Stimulated activated CD8-positive, alpha-beta memory T cell treated with anti-CD3 and anti-CD28 coated beads, Interleukin-4, amount 100 ng/mL, for 24 hours (primary cell): ENCODE measurements at places on chromosomes 2 and 18.
A peak's percentile ranks its signal among the peaks of the same experiment; 100 is the strongest.

- DNase-seq, result no peak
Observed at GRCh38 chr18:13564579-13564978, 161.8 kb downstream of the FAM210A start.

GRCh38 chr18:25136416-25137196, 215.4 kb downstream of the ZNF521 start:
- DNase-seq, result no peak

GRCh38 chr2:68756178-68756577, 21.6 kb downstream of the ARHGAP25 start:
- DNase-seq, result no peak

GRCh38 chr2:104430359-104430740, 423.6 kb upstream of the POU3F3 start:
- DNase-seq, result no peak

- DNase-seq, result no peak
Observed at GRCh38 chr2:72062336-72062735, 85.3 kb downstream of the CYP26B1 start.

- DNase-seq, result no peak
Observed at GRCh38 chr2:112140205-112140802, 2.1 kb downstream of the FBLN7 start.

GRCh38 chr2:75799859-75800258, 89.1 kb upstream of the GCFC2 start:
- DNase-seq, result no peak

DNA sequence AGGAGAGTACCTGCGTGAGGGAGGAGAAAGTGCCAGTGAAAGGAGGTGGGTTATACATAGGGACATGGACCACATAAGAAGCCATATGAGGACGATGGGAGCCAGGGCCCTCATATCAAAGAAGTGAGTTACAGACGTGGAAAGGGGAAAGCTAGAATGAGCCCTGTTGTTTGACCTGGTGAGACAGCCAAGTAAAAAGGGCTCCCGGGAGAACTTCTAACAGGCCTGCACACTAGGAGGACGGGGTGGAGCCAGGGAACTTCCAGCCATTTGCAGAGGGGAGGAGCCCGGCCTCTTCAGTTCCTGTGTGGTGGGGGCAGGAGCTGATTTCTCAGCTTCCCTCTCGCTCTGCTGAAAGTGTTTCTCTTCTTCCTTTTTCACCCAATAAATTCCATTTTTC, 84.1 kb upstream of the SLC66A3 start:
- DNase-seq, result no peak

DNA sequence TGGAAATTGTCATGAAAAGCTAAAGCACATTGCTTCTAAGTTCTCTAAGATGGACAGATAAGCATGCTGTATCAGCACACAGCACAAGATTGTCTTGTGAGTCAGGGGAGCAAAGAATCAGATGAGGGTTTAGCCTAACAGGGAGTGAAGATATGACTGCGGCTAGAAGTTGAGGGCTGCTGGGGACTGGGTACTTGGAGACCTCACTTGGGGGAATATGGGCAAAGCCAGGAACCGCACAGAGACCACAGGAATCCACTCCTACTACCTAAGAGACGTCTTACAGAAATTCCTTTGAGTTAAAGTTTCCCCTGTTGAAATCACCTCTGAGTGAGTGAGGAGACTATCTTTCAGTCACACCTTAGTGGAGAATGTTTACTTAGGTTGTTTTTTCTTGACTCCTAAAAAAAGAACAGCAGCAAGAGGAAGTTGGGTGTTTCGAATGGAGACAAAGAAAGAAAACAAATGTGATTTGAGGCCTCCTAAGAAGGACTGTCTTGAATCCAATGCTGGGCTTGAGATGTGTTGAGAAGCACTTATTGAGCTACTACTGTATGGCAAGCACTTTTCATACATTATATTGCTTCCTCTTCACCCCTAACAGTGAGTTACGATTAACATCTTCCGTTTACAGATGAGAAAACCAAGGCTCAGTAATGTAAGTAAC, 100.7 kb downstream of the ANKRD44 start:
- no peak for DNase-seq

DNA sequence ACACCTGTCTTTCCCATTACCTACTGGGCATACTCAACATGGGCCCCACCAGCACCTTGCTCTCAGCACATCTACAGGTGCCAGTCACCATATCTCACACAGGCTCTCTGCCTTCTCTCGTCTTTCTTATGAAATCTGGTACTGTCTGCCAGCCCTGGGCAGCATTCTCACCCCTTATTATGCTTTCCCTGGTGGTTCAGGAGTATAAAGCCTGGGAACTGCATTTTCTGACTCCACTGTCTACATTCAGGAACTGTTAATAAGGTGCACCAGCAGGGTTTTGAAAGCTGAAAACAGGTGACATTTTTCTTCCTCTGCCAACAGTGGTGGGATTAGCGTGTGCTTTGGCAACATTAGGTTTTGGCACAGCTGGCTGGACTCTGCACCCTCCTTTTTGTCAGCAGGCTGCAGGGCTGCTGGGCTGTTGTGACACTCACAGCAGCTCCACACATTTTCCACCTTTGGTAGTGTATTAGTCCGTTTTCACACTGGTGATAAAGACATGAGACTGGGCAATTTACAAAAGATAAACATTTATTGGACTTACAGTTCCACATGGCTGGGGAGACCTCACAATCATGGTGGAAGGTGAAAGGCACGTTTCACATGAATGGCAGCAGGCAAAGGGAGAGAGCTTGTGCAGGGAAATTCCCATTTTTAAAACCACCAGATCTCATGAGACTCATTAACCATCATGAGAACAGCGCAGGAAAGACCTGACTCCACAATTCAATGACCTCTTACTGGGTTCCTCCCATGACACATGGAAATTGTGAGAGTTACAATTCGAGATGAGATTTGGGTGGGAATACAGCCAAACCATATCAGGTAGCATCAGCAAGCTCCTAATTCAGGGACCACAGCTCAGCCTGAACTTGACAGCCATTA, 343.1 kb upstream of the LYPD1 start:
- no peak for DNase-seq

DNA sequence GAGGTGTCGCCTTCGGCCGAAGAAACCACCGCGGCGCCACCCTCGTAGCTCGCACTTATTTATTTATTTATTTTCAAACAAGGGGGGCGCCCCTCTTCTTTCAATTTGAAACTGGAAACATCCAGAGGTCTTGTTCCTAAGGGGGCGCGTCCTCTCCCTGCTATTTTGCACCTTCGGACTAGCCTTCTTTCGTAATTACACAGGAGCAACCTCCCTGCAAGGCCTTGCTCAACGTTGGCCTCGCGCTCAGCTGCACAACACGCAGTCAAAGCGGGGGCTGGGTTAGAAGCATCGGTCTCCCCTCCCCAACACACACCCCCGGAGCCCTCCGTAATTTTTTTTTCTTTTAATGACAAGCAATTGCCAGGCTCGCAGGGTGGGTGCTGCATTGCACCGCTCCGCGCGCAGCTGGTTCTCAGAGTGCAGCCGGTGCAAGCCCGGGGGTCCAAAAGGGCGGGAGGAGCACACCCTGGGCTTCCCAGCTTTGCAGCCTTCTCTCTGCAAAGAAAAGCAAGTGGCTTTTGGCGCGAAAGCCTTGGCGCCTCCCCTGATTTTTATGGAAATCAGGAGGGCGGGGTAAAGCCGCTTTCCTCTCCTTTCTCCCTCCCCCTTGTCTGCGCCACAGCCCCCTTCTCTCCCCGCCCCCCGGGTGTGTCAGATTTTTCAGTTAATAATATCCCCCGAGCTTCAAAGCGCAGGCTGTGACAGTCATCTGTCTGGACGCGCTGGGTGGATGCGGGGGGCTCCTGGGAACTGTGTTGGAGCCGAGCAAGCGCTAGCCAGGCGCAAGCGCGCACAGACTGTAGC, at the start of gene MYCN:
TSS of gene MYCN (plus strand) at position 697 of the 807 bp plus-strand sequence. CDS start 1,515 bp downstream, outside the sequence.
- peak; percentile 14 for DNase-seq

DNA sequence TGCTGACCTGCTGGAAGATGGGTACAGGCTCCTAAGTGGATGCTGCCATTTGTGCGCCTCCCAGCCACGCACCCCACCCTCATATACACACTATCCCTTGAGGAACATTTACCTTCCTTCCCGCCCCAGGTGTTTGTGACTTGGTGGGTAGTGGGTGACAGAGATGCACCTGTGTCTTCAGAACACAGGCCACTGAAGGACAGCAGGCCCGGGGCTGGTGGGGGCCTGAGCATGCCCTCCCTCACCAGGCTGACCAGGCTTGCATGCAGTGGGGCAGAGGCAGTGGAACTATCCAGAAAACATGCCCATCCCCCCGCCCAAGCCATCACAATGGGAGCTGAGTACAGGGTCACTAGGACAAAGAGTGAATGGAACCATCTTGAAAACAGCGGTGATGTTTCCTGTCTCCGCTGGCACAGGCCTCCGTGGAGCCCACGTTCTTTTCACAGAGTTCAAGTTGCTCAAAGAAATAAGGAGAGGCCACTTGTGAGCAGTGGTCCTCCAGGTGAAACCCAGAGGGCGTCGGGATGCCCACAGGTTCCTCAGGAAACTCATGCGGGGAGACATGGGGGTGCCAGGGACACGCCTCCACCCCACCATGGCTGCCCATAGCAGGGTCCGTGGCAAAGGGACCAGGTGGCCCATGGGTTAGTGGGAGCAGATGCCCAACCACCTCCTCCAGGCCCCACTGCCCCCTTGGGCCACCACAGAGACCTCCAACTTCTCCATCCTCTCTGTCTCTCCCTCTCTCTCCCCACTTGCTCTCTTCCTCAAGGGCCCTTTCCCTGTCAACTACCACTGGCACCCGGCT, 90.9 kb downstream of the MALT1 start:
- no peak for DNase-seq

DNA sequence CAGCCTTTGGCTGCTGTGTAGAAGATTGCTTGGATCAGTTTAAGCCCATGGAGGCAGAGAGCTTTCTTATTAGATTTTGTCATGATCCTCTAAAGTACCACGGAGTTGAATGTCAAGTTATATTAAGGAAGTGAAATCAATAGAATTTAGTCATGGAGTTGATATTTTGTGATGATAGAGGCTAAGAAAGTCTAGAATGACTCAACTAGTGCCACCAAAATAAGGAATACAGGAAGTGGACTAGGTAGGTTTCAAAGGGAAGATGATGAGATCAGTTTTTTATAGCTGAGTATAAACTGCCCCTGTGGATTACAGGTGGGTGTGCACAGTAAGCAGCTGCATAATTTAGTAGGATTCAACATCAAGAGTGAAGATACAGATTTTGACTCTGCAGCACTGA, 25.2 kb downstream of the FBXO36 start:
- DNase-seq, result no peak

GRCh38 chr2:233047667-233048066, 12.5 kb upstream of the INPP5D start:
- DNase-seq, result no peak

DNA sequence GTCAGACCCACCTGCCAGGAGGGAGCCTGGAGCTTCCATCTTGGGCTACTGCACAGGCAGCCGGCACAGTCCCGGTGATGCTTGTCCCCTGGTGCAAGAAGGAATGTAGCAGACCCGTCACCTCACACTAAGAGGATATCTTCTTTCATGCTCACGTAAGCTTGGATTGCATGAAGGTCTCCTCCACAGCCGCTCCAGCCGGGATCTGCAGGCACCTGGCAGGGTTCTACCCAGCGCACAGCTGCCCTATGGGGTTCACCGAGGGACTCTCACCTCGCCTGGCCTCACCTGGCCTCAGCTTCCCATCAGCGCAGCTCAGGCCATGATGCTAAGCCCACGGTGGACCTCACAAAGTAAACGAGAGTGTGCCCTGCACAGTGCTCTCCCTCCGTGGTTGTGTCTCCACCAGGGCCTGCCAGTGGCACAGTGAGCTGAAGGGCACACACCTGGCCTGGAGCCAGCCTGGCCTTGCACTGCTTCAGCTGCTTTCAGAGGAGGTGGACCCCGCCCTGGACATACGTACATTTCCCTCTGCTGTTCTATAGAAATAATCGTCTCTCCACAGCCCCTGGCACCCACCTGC, 239.1 kb downstream of the SEPTIN10 start:
- DNase-seq, result no peak

- no peak for DNase-seq
Observed at GRCh38 chr2:182854375-182855105, 11.9 kb downstream of the FRZB start.

DNA sequence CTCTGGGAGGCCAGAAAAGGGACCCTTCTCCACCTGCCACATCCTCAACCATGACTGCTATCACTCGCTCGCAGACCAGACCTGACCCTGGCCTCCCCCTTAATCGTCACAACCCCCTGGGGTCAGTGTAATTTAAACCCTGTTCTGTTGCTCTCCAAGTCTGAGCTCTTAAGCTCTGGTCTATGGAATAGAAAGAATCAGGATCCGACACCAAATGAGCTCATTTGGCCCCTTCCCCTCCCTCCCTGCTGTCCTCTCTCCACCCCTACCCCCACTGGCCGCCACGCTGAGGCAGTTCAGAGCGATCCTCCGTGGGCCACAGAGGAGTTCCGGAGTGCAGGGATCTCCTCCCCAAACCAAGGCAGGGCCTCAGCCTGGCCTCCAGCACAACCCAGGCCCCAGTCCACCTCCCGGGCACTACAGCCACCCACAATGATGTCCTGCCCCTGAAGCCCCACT, 5.3 kb downstream of the DNMT3A start:
- no peak for DNase-seq

GRCh38 chr18:12432196-12432595, 24.5 kb downstream of the PRELID3A start:
- no peak for DNase-seq

GRCh38 chr2:195929531-195929930, 139.1 kb downstream of the DNAH7 start:
- no peak for DNase-seq

GRCh38 chr2:240508832-240509545, 48.8 kb downstream of the ANKMY1 start:
- no peak for DNase-seq

GRCh38 chr2:18614041-18614440, 24.7 kb upstream of the NT5C1B start:
- no peak for DNase-seq

- no peak for DNase-seq
Observed at GRCh38 chr2:15263976-15264685, 297.0 kb downstream of the NBAS start.

- DNase-seq, result no peak
Observed at GRCh38 chr18:38923126-38923525, 1357.5 kb upstream of the CELF4 start.

DNA sequence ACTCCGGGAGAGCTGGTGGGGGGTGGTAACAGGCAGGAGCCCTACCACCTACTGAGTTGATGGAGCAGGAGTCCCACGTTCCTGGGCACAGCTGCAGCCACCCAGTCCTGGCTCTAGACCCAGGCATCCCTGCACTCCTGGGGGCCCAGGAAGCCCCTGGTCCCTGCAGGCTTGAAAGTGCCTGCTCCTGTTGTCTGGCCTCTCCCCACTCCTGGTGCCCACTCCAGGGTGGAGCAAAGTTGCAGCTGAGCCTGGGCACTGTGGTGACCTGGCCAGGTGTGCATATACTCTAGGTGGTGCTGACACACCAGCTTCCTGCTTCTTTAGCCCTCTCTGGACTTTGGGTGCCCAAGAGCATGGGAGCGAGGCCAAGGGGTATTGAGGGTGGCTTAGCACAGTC, 119.0 kb upstream of the SLC38A11 start:
- DNase-seq, result no peak
